ENCODE measurements at places on chromosomes 5 and 9.

GRCh38 chr9:135490980-135491464 lies 9.5 kb upstream of the MRPS2 start:
- no peak for DNase-seq

- no peak for DNase-seq
Observed at GRCh38 chr9:19807182-19807892, 18.5 kb upstream of the SLC24A2 start.

GRCh38 chr9:35844628-35845270 lies 15.7 kb downstream of the TMEM8B start:
- DNase-seq: no peak

DNA sequence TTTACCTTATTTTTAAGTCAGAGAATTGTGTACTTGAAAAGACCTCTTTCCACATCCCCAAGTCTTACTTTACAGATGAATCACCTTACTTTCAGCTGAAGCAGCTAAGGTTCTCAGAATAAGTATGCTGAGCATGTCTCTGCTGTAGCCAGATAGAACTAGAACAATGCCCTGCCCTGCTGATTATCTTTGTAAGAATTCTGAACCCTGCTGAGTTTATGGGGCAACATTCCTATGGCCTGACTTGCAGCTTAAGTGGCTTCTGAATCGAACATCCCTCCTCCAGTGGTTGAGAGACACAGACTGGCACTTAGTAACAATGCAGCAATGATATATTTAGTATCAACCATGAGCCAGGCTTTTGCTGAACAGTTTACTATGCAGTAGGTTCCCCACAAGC lies 592.0 kb upstream of the WWC1 start:
- DNase-seq: no peak

DNA sequence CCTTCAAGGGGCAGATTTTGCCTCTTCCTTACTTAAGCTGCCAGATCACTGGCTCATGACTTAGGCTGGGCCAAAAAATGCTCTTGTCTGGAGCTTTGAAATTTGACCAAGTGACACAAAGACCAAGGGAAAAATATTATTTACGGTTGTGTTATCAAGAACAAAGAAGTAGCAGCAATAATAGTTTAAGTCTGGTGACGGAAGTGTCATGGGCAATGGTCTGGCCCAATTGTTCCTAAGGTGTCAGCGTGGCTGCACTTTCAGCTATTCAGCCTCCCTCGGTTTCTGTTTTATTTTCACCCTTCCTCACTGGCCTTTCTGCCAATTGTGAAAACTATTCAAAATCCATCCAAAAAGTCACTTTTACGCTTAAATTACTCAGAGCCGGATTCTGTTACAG lies 185.3 kb downstream of the CDH18 start:
- no peak for DNase-seq

- peak; percentile 69 for DNase-seq
Observed at GRCh38 chr9:91775011-91775707, 174.9 kb downstream of the ROR2 start.

DNA sequence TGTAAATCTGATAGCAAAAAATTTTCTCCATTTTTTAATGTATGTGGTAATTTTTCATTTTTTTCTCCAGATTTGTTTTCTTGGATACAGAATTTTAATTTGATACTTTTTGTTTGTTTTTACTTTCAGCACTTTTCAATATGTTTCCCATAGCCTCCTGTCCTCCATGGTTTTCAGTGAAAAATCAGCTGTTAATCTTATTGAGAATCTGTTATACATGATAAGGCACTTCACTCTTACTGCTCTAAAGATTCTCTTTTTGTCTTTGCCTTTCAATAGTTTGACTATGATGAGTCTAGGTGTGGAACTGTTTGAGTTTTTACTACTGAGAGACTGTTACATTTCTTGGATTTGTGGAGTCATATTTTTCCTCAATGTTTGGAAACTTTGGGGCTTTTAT lies 455.7 kb upstream of the NUDT12 start:
- no peak for DNase-seq

DNA sequence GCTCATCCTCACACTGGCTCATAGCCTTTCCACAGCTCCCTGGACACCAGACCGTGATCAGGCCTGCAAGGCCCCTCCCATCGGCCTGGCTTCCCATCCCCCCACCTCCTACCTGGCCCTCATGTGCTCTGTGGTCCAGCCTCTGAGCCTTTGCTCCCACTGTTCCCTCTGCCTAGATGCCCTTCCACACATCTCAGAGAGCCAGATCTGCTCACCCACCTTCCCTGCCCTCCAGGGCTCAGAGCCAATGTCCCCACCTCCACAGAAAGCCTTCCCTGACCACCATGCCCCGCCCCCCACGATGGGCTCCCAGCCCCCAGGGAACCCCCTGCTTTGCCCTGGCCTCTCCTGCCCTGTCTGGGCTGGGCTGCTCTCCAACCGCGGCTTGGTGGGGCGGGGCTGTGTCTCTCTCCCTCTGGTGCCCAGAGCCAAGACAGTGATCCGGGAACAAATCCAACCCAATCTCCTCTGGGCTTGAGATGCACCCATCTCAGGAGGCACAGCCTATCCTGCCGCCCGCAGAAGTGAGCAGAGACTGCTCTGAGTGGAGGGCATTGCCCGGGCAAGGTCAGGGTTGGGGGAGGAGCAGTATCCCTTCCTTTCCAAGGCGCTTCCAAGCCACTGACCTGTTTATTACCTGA lies 1.6 kb downstream of the NINJ1 start:
- no peak for DNase-seq

Measured in stimulated activated naive CD8-positive, alpha-beta T cell treated with anti-CD3 and anti-CD28 coated beads, Interleukin-15, amount 100 ng/mL, for 72 hours (primary cell).